Stimulated activated CD4-positive, alpha-beta T cell treated with anti-CD3 and anti-CD28 coated beads, Interleukin-2, amount 100 ng/mL, for 4 hours (primary cell): ENCODE measurements at places on chromosomes 16 and 17.

DNA sequence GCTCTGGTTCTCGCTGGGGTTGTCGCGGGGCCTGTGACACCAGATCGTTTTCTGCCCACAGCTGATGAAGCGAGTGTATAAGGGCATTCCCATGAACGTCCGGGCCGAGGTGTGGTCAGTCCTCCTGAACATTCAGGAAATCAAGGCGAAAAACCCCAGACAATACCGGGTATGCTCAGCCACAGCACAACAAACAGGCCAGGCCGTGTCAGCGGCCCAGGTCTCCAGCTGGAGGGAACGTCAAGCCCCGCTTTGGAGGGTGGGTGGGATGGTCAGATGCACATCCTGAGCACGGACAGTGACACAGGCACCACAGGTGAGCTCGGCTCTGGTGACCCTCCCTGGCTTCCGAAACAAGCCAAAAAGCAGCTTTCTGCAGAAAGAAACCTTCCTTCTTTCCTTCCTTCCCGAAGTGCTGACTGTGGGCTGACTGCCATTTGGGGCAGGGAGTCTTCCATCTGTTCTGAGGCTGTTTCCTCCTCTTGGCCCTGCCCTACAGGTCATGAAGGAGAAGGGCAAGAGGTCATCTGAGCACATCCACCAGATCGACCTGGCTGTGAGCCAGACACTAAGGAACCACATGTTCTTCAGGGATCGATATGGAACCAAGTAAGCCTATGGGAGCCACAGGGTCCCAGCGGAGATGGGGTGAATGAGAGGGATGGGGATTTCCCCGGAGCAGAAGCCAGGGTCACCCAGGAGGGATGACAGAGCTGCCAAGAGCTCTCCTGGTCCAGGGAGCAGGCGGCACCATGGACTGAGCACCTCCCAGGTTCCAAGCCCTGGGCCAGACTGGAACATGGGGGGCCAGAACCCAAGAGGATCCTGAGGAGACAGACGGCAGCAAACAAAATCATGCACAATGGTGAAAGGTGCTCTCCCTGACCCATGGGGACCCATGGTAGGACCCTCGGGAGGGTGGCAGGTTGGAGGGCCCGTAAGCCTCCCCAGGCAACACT is 79.4 kb downstream of the GOSR1 start:
- DNase-seq: no peak

DNA sequence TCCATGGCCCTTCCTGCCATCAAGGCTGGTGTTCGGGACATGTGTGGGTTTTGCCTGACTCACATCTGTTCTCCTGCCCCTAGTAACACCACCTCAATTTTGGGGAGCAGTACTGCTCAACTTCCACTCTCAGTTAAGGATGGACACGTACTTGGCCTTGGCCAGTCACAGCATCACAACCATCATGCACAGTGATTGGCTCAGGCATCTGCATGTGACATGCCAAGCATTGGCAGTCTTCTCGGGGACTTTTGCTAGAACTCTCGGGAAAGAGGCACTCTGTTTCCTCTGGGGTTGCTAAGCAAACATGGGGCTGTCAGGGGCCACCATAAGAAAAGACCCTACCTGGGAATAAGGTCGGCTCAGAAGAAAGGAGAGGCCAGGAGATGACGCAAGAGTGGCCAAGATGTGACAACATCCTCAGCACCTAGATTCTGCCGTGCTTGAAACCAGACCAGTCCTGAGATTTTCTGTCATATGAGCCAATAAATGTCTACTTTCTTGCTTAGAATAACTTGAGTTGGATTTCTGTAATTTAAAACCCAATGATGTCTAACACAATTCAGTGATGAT is 11.9 kb upstream of the KDM8 start:
- DNase-seq: no peak

GRCh38 chr17:9192010-9192409 is 170.7 kb downstream of the NTN1 start:
- no peak for DNase-seq

- DNase-seq: no peak
These were observed 28.2 kb upstream of the C1QTNF8 start for GRCh38 chr16:1124291-1124690.

DNA sequence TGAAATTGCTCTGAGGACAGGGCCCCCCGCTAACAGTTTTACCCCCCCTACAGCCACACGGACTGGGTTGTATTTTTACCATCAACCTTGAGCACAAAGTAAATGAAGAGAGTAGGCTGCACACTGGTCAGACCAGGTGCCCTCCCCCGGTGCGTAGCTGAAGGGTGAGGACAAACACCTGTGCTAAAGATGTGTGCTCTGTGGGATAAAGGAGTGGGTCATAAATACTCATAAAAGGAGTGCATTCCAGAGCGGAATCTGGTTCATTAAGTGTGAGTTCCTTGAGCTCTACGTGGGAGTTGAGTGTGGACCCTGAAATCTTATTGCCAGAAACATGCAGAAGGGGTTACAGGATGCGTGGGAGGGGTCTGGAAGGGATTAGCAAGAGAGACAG is 217.0 kb downstream of the CCDC182 start:
- no peak for DNase-seq

- no peak for DNase-seq
These were observed 6.3 kb downstream of the CNTD1 start for GRCh38 chr17:42804918-42805367.

GRCh38 chr17:71176928-71177443 is 943.8 kb upstream of the SOX9 start:
- no peak for DNase-seq

- no peak for DNase-seq
These were observed 46.3 kb downstream of the METRNL start for GRCh38 chr17:83125515-83126274.

GRCh38 chr16:3881499-3881990 is 1.0 kb upstream of the CREBBP start:
- no peak for DNase-seq

DNA sequence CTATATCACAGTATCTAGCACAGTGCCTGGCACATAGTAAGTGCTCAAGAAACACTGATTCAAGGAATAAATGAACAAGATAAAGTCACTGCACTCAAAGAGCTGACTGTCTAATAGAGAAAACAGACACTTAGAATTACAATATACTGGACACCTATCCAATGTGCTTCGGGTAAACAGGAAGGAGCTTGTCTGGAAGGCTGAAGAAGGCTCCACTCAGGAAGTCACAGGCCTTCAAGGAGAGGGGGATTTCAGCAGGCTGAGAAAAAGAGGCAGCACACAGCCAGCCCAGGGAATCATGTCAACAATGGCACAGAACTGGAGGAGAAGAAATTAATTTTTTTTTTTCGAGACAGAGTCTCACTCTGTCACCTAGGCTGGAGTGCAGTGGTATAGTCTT is 9.7 kb upstream of the IL4R start:
- DNase-seq: no peak

DNA sequence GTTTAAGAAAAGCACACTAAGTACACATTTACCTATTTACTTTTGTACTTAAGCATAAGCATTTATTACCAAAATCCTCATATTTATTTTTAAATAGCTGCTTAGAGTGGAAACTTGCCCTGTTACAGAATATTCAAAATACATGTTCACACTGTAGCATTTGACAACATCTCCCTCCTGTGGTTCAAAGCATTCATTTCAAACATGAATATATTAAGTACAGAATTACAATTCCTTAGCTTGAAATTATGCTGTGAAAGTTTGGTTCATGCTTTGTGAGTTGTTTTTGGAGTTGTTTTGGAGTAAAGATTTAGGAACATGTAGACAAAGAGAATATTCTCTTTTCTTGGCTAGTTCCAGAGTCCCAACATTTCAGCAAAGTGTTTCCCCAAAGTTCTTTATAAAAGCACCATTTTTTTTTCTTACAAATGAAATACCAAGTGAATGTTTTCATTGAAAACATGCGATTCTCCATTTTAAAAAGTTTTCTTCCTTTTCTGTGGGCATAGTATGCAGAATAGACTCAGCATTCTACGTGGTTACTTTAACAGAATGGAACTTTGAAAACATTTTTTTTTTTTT is 33.2 kb downstream of the TUBD1 start:
- no peak for DNase-seq

GRCh38 chr17:58084317-58084981 is 1.2 kb downstream of the DYNLL2 start:
- peak; percentile 37 for DNase-seq

- no peak for DNase-seq
These were observed 88.5 kb downstream of the CLEC16A start for GRCh38 chr16:11032922-11033291.

GRCh38 chr16:12659871-12660270 is 143.8 kb downstream of the CPPED1 start:
- no peak for DNase-seq

- peak; percentile 3 for DNase-seq
These were observed 119.6 kb downstream of the SPAG9 start for GRCh38 chr17:51000835-51001638.

GRCh38 chr17:7190276-7190917 is 11.2 kb upstream of the ASGR1 start:
- no peak for DNase-seq

GRCh38 chr17:45311401-45311759 is 5.4 kb downstream of the MAP3K14 start:
- DNase-seq: no peak

- DNase-seq: no peak
These were observed 509 bp upstream of the ATAD5 start for GRCh38 chr17:30831257-30831656.

DNA sequence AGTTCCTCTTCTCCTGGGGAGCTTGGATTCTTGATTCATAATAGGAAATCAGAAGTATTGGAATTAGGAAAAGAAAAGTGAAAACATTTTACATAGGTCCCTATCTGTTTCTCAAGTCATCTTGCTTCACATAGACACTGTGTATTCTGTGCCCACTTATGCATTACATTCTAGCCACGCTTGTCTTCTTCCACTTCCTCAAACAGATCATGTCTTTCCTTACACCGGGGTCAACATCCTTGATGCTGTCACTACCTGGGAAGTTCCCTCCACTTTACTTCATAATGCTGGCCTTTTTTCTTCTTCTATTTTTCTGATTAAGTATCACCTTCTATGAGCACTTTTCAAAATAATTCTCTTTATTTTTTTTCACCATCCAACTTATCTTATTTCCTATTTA is 606.4 kb upstream of the CDH8 start:
- no peak for DNase-seq

- DNase-seq: no peak
These were observed 19.6 kb downstream of the AKAP1 start for GRCh38 chr17:57104461-57105175.

DNA sequence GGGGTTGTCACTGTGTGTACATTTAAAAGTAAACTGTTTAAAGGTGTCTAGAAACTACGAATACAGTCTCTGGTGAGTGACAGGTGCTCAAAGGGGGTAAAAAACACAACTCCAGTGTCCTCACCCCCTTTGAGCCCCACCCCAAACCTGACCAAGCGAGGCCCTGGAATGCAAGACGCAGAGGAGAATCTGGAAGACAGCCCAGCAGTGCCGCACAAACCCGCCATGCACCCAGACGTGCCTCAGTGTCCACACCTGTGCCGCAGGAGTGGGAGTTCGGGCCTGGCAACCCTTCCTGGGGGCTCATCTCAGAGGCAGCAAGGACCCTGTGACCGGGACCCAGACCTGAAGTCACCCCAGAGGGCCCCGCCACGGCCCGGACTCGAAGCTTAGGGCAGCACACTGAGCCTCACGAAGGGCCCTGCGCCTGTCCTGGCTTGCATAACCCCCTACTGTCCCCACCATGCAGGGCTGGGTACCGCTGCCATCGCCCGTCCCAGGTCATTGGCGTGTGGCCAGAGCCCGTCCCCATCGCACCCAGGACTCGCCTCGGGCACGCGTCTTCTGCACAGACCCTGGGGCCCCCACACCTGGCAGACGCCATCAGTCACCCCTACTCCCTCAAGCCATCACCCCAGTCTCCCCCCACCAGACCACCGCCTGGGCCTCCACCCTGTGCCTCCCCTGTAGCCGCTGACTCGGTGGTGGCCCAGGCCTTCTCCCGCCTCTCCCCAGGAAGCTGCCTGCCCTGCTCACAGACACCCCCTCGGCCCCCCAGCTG is 33.0 kb upstream of the ZC3H18 start:
- no peak for DNase-seq

- no peak for DNase-seq
These were observed 506.9 kb downstream of the RBFOX1 start for GRCh38 chr16:7839568-7839967.
